ENCODE measurements at places on chromosomes 13 and 19.

DNA sequence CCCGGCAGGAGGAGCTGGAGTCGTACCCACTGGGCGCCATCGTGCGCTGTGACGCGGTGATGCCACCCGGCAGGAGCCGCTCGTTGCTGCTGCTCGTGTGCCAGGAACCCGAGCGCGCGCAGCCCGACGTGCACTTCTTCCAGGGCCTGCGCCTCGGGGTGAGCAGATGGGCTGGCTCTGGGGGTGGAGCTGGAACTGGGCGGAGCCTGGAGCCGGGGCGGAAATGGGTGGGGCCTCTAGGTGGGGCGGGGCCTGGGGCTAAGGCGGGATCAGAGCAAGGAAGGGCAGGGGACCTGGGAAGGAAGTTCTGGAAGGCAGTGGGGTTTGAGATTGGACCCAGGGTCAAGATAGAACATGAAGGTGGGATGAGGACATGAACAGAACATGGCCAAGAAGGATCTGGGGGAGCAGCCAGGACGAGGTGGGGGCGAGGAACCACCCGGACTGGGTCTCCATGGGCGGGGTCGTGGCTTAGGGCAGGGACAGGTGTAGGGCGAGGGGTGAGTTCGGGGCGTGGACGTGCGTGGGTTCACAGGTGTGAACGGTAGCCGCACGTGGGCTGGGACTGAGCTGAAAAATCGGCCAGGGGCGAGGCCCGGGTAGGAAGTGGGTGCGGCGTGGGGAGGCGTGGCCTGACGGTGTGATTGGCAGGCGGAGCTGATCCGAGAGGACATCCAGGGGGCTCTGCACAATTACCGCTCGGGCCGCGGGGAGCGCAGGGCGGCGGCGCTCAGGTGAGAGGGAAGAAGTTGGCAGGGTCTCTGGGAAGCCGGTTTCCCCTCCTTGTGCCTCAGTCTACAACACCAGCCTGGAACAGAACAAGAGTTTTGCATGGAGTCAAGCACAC, 4.7 kb downstream of the EPS8L1 start:
- no peak for DNase-seq

DNA sequence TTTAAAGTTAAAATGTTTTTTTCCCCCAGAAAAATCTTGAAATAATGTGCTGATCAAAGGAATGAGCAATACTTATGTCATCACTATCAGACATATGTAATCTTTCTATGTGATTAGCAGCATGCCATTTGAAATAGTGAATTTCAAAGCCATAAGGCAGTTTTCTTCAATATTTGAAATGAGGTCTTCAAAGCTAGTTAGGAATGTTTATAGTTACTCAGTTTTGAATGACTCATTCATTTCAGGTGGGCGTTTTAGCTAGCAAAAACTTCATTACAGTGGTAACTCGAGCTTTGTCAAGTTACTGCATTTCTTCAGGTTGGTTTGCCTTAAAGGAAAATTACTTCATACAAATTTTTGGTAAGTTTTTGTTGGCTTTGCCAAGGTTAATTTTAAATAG, 102.1 kb downstream of the ATP8A2 start:
- no peak for DNase-seq

DNA sequence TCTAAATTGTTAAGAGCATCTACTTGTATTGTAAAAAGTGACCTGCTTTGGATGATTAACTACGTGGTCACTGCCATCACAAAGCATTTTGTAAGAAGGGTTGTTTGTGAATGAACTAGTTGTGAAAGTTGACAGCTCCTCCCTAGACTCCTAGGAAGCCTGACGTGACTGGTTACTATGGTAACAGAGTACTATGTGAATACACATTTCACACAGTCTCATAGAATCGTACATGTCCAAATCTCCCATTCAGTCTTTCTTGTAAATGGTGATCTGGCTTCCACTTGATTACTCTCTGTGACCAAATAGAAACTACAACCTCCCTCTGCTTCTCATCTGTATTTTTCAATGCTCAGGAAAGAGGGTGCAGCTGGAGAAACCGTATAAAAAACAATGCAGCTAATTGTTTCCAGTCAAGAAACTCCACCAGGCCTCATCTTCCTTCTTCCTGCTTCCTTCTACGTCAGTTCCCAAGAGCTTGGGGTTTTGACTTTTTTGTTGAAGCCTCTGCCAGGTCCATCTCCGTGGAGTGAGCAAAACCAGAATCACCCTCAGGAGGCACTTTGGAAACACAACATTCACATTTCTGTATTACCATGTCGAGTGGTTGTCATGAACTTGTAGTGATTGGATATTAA, 83.4 kb downstream of the GPC6 start:
- DNase-seq, result no peak

- DNase-seq, result no peak
These were observed 386.5 kb downstream of the PCDH17 start for GRCh38 chr13:58018020-58018419.

- no peak for DNase-seq
These were observed 459 bp downstream of the PCDH20 start for GRCh38 chr13:61415058-61415721.

Measured in stimulated activated CD8-positive, alpha-beta memory T cell treated with anti-CD3 and anti-CD28 coated beads, Interleukin-7, amount 100 ng/mL, for 1 hour (primary cell).